D721Med (cell line): ENCODE measurements at places on chromosomes 16 and 17.
A peak's percentile ranks its signal among the peaks of the same experiment; 100 is the strongest.

GRCh38 chr17:42537826-42538451 lies 1.9 kb downstream of the NAGLU start:
- no peak for DNase-seq

DNA sequence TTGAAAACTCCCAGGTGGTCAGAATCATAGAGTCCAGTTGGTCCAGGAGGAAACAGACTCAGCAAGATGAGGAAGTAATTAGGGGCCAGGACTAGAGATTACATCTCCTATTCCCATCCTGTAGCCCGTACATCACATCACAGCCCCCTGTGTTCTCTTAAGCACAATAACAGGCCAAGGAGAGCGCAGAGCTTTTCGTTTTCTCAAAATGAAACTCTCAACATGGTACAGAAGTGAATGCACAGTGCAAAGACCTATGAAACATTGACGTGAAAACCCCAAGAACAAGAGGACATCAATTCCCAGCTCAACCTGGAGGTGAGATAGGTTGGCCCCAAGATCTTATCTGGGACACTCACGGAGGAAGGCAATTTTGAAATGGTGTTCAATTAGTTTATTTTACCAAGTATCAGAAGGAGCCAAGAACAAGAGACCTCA lies 9.0 kb downstream of the PIK3R5 start:
- no peak for DNase-seq

DNA sequence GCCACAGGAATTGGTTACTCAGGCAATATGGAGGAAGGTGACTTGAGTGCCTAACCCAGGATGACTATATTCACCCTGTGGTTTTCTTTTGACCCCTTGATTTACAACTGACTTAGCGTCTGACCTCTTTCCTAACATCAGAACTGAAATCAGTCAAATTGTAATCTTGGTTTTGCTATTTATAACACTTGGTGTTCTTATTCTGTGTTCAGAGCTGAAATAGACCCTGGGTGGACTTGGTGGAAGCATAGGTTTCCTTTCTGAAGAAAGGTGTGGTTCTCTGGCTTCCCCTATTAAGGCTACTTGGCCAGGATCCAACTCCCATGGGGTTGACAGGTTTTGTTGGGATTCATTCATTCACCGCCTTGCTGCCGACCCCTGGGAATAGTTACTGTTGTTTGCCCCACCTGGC lies 80.8 kb downstream of the CLEC16A start:
- DNase-seq = no peak

- no peak for DNase-seq
Observed at GRCh38 chr16:61421111-61421510, 615.1 kb downstream of the CDH8 start.

GRCh38 chr16:17241264-17241835 lies 229.4 kb downstream of the XYLT1 start:
- DNase-seq = no peak

GRCh38 chr17:32483451-32484019 lies 3.3 kb upstream of the CDK5R1 start:
- DNase-seq = peak; percentile 72

- DNase-seq = no peak
Observed at GRCh38 chr16:53737552-53737951, 33.6 kb downstream of the FTO start.

- no peak for DNase-seq
Observed at GRCh38 chr16:11182411-11182810, 73.6 kb downstream of the SOCS1 start.

- DNase-seq = no peak
Observed at GRCh38 chr17:80649672-80650330, 105.2 kb downstream of the RPTOR start.

GRCh38 chr16:24488045-24488444 lies 51.3 kb upstream of the RBBP6 start:
- DNase-seq = no peak

DNA sequence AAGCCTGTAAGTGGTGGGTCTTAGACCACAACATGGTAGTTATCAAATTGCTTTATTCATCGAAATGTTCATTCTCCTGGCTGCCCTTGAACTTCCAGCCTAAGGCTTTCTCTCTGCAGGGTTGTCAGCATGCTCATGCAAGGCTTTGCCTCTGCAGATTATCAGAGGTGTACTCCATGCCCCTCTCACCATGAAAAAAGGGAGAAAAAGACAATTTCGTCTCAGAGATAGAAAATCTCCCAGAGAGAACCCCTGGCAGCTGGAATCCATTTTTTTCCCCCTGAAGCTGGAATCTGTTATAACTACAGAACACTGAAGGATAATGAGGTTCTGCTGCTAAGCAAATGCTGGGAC lies 33.9 kb upstream of the METTL9 start:
- DNase-seq = no peak

DNA sequence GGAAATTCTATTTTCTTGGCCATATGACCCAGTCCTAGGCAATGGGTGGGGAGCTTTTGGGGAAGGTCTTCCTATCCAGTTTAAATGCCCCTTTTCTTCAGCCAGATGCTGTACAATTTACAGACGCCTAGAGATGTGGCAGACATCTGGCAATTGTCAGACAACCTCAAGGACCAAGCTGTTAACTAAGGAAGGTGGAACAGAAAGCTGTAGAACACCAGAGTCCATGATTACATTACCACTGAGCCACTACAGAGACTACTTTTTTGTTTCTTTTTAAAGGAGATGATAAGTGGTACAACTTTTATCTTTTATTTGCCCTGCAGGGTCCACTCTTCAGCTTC lies 21.1 kb upstream of the CORO6 start:
- no peak for DNase-seq

DNA sequence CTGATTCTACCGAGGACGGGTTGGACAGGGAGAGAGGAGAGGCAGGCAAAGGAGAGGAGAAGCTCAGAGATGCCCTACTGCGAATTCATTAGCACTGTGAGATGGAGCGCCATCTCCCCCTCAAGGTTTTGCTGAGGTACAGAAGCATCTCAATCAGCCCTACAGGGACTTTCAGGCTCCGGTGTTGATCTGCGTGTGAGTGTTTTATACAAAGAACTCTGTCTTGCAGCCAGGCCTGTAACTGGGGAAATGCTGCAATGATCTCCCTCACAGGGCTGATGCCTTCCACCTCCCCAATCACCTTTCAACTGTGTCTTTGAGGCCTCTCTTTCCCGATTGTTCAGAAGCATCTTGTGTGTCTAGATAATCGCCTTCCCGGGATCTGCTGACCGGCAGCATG lies 74.8 kb downstream of the IRX6 start:
- DNase-seq = no peak

- DNase-seq = no peak
Observed at GRCh38 chr17:6048486-6048885, 21.7 kb upstream of the WSCD1 start.

GRCh38 chr16:11114366-11115164 lies 141.4 kb downstream of the SOCS1 start:
- no peak for DNase-seq

DNA sequence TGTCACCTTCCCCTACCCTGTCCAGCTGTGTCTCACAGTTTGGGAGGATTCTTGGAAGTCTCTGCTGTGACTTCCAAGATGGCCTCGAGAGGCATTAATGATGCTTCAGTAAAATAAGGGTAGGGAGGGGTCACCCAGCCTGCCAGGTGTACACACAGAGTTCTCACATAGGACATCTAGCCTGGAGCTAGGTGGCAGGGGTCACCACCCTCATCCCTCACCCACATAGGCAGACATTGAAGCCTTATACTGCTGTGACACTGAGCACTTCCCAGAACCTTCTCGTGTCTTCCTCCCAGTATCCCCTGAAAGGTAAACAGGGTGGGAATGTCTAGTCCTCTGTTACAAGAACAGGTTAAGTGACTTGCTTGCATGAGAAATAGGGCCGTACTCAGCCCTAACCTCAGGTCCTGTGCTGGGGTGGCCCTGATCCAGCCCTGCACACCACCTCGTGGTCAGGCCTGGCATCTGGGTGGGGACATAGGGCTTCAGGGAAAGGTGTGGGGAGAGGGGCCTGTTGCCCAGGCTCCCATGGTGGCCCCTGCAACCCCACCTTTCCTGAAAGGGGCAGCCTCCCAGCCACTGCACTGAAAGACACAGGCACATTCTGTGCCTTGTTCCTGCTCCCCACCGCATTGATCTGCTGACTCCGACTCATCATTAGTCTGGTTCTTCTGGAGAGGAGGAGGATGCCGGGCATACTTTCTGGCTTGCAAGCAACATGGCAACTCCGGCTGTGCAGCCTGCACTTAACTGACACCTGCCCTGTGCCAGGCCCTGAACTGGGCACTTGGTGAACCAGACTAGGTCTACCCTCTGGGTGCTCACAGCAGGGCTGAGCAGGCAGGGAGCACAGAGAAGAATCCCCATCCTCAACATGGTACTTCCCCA lies 3.6 kb upstream of the MMP15 start:
- no peak for DNase-seq

- DNase-seq = no peak
Observed at GRCh38 chr17:49928126-49928800, 40.7 kb upstream of the DLX4 start.

GRCh38 chr17:49545007-49545660 lies 30.5 kb upstream of the NXPH3 start:
- DNase-seq = no peak

DNA sequence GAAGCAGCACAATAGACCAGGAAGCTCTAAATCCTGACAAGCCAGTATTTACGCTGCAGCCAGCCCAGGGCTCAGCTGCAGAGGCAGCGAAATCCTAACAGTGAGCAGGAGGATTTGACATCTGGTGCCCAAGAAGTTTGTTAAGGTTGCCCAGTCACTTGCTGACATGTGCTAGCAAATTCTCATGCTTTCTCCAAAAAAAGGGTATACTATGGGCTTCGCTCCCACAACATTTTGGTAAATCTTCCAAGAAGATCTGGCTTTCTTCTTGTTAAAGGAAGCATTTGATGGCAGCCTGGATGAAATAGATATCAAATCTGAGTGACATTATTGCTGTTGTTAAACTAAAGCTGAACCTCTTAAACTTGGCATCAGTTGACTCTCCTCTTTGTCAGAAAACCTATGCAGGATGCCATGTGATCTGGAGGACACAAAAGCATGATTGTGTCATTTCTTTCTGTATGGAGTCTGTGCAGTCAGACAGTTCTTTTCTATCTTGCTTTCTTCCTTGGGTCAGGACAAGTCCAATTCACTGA lies 949.7 kb upstream of the RBFOX1 start:
- DNase-seq = no peak

DNA sequence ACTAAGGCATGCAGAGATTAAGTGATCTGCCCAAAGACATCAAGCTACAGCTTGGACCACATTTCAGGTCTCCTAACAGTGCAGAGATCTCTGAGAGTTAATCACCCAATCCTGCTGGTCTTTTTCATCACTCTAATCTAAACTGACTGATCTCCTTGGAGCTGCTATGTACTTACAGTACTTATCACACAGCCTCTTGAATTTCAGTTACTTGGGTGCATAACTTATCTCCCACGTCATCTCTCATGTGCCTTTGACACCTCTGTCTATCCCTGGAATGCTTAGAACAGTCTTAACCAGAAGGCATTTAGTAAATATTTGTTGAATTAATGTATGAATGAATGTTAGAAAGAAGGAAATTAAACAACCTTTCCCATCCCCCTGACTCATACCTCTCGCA lies 139.0 kb downstream of the SNX11 start:
- no peak for DNase-seq

GRCh38 chr17:51401279-51401678 lies 140.9 kb downstream of the UTP18 start:
- DNase-seq = no peak

DNA sequence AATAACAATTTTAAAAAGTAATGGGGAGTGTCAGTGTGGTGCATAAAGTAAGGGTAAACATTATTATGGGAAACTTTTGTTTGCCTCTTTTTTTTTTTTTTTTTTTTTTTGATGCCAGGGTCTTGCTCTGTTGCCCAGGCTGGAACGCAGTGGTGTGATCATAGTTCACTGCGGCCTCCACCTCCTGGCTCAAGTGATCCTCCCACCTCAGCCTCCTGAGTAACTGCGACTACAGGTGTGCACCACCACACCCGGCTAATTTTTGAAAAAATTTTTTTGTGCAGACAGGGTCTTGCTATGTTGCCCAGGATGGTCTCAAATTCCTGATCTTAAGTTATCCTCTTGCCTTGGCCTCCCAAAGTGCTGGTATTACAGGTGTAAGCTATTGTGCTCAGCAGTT lies 10.7 kb downstream of the TAOK1 start:
- DNase-seq = no peak

DNA sequence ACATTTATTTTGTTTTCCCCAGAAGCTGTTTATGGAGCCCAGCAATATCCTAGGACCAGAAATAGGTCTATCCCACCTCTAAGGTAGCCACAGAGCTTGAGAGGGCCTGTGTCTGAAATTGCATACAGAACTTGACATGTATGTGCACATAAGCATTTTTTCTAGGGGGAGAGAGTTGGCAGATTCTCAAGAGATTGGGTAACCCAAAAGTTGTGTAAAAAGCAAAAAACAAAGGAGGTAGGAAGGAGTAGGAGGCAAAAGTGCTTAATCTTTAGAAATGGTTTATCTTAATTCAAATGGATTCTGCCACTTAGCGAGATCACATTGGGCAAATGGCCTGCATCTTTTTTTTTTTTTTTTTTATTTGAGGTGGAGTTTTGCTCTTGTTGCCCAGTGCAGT lies 3.5 kb downstream of the PLK1 start:
- DNase-seq = no peak

DNA sequence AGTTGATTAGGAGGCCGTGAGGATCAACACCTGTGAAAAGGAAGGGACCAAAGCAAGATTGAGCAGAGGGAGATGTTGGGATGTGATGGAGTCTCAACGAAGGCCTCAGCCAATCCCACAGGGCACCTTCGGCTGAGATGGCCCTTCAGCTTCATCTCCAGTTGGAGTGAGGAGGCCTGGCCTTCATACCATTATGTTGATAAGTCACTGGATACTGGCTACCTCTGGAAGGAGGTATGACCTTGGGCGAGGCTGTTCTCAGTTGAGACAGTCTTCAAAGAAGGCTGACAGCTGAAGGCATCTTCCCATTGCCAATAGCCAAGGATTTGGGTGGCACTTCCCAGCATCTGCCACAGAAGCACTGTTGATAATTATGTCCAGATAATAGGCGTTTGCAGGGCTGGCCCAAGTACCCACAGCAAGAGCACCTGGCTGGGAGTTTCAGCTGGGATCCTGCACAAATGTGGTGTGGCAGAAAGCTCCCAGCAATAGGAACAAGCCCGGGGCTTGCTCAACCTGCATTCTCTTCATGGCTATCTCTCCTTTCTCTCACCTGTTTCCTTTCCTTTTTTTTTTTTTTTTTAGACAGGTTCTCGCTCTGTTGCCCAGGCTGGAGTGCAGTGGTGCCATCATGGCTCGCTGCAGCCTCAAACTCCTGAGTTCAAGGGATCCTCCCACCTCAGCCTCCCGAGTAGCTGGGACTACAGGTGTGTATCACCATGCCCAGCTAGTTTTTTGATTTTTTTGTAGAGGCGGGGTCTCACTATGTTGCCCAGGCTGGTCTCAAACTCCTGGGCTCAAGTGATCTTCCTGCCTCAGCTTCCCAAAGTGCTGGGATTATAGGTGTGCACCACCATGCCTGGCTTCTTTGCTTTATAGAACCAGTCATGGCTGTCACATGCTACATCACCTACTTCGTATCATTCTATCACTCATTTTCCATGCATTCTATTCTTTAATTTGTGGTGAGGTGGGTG lies 18.2 kb upstream of the MAP3K14 start:
- DNase-seq = no peak
